ENCODE measurements at places on chromosomes 4 and X.

- DNase-seq, result no peak
Observed at GRCh38 chrX:43313035-43313434, 343.1 kb upstream of the MAOA start.

DNA sequence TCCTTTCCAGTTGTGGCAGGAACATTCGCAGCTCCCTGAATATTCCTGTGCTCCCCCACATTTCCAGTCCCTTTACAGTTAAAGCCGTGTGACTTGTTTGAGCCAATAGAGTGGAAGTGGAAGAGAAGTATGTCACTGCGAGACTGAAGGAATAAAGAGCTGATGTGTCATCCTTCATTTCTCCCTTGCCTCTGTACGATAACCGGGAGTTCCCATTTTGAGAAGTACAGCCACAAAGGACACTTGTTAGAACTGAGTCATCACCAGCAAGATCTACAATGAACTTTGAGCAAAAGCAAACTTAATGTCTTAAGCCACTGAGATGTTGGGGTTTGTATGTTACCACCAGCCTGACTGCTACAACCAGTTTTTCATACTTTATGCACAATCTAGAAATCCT lies 92.3 kb downstream of the SPRY1 start:
- no peak for DNase-seq

DNA sequence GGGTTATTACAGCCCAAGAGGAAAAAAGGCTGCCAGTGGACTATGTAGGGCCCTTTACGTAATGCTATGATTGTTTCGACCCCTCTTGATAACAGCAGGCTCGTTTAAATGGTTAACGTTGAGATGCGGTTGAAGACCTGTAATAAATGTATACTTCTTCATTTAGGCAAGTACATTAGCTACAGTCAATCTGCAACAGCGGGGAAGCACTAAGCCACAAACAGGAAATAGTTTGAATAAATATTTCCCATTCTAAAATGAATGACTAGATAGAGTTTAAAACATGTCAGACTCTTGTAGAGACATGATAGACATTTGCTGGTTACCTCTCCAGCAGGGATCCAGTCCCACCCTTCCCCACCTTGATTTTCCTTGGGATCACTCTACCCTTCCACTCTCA lies 38.1 kb upstream of the STIM2 start:
- DNase-seq, result no peak

- no peak for DNase-seq
Observed at GRCh38 chr4:76801621-76802235, 96.2 kb downstream of the SOWAHB start.

GRCh38 chrX:111098874-111099273 lies 2.9 kb downstream of the PAK3 start:
- DNase-seq, result peak; percentile 64

GRCh38 chrX:107626481-107626880 lies 1.8 kb upstream of the PRPS1 start:
- no peak for DNase-seq

DNA sequence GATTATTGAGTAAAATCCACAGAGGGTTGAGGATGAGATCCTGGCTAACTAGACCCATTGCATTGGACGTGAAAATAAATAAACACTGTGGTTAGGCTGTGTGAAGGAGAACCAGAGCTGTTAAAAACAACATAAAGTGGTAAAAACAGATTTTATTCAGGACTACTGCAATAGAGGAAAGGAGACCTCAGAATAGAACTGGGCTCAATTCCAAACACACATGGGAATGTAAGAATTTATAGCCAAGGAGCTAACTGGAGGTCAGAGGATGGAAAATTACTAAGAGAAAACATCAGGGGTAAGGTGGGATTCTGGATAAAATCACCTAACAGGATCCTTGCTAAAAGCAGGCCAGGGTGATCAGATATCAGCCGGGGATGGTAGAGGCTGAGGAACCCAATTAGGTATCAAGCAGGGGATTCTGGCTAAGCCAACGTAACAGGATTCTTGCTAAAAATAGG lies 112.4 kb downstream of the RNF150 start:
- no peak for DNase-seq

DNA sequence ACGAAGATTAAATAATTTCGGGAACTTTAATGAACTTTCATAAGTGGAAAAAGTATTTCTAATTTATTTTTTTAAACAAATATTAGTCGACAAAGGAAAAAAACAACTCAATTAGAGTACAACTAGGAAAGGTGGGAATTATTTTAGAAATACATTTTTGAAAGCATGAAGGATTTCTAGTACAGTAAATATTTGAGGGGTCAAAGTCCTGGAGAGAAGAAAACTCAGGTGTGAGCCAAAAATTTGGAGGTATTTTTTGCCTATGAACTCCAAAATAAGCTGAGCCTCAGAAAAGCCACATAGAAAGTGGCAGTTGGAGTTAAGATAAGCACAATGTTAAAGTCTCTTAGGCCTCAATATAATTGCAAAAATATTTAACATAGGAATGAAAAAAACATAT lies 2017.3 kb downstream of the C4orf33 start:
- DNase-seq, result no peak

GRCh38 chr4:15771216-15772058 lies 6.7 kb upstream of the CD38 start:
- no peak for DNase-seq

DNA sequence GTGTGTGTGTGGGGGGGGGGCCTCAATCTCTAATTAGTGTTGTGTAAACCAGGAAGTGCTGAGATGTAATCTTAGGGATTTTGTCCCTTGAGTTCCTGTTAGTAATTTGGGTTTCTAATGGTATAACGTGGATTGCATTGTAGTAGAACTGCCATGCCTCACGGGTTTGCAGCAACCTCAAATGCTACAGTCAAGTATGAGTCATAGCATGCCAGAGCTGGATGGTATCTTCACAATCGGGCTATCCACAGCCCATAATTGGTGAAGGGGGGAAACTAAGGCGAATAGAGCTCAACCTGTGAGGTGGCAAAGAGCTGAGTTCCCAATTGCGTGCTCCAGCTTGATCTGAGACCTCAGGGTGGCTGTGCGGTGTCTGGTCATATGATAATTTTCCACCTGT lies 2.2 kb upstream of the FMR1NB start:
- no peak for DNase-seq

DNA sequence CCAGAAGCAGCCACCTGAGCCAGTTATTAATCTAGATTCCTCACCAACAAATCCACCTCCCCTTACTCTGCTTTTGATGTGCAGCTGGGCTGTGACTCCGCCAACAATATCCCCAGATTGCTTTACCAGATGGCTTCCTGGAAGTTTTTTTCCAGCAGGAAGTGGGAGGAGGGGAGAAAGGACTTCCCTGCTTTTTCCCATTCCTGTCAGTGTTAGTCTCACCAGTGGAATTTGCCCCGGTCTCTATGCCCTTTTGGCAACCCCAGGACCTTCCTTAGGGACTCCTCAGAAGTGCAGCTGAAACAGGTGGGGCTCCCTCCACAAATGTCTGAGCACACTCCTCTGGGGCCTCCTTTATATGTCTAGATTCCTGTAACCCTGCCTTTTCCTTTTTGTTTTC lies 465.2 kb upstream of the IGFBP7 start:
- DNase-seq, result no peak

GRCh38 chr4:123562994-123563750 lies 166.6 kb downstream of the SPRY1 start:
- DNase-seq, result no peak

DNA sequence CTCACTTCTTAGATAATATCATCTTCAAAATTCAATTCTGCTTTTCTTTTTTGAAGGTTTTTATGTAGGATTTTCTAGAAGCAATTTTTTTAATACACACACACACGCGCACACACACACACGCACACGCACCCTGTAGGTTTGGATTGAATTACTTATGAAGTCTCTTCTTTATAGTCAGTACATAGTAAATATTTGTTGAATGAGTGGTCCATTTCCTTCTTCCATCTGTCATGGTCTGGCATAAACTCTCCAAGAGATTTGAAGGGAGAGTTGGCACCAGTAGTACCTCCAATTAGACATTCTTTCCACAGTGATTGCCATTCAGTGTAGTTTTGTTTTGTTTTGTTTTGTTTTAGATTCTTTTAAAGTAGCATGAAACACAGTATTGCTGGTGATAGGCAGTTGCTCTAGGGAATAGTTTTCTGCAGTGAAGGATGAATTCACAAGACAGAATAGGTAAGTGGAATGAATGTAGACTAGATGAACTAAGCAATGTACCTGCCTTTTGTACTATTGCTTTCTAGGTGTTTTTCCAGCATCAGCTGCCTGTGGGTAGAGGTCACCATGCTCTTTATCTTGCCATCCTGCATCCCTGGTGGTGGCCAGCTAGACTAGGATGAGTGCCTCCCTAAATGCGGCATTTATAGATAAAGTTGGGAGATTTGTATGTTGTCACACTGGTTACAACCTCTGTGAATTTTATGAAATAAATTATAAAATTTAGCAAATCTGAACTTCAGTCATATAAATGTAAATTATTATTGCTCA lies 20.5 kb downstream of the PDLIM5 start:
- no peak for DNase-seq

DNA sequence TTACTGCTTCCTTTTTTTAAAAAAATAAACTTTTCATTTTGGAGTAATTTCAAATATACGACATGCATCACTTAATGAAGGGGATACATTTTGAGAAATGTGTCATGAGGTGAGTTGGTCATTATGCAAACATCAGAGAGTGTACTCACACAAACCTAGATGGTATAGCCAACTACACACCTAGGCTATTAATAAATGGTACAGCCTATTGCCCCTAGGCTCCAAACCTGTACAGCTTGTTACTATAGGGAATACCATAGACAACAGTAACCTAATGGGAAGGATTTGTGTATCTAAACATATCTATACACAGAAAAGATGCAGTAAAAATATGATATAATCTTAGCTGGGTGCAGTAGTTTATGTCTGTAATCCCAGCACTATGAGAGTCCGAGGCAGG lies 29.1 kb downstream of the SETD7 start:
- DNase-seq, result no peak

DNA sequence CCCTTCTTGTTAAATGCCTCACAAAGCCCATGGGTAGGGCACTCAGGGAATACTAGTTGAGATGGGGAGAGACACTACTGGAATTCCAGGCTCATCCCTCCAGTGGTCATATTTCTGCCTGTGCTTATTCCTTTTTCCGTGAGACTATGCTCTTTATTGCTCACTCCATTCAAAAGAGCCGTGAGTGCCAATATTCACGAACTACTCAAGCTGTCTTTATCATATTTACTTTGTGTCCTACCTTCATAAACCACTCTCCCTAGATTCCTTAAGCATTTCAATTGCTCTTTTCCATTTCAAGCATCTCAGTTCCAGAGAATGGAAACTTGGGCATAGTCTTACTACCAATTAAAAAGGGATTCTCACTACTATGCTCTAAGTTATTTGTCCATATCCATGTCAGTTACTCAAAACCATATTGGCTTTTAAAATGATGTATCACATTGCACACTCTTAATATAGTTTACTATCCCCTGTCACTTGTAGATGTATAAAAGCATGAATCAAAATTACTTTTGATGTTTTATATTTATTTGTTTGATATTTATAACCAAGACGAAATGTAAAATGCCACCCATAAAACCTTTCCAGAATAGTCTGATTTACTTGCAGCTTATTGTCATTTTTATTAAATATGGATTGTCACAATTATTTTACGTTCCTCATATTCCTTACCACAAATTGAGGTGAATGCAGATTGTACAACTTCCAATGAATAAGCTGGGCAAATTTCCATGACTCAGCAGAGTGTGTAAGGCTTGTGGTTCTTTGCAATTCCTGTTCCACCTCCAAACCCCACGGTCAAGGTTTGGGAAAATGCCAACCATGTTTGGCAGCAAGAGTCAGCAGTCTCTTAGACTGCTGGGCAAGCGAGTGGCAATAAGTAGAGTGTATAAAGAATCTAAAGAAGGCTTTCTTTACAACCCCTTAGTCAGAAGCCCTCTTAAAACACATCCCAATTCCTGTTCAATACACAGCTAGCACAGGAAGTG lies 24.4 kb downstream of the ENOX2 start:
- DNase-seq, result no peak

- DNase-seq, result no peak
Observed at GRCh38 chr4:147944670-147945260, 212.9 kb downstream of the ARHGAP10 start.

GRCh38 chr4:176675810-176676209 lies 116.9 kb downstream of the VEGFC start:
- DNase-seq, result no peak

GRCh38 chrX:49838374-49838773 lies 9.3 kb downstream of the PAGE4 start:
- no peak for DNase-seq

DNA sequence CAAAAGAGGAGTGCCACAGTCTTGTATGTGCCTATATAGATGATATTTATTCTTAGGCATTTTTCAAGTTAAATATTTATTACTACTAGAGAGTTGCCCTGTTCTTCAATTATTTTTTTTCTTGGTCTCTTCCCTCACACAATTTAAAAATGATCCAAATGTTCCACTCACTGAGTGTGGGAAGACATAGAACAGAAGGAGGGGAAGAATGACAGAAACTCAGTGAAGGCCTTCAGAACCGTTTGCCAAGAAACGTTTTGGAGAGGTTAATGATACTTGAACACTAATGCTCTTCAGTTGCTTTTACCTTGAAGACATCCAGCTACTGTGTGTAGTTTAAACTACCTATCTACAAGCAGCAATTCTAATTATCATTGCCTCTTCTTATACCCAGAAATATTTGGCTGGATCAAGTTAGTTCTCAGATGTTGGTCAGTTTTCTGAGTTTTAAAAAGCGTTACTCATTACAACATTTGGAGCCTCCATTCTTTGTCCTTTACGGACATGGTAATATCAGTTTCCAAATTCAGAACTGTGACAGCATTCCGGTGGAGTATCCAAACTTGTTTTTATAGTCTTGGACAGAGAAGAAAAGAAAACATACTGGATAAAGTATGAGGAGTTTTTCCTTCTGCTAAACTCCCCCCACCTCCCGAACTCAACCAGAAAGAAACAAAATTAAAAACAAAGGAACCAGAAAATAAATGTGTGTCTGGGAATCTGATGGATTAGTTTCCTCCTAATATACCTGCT lies 389.7 kb downstream of the SPRY1 start:
- DNase-seq, result no peak

DNA sequence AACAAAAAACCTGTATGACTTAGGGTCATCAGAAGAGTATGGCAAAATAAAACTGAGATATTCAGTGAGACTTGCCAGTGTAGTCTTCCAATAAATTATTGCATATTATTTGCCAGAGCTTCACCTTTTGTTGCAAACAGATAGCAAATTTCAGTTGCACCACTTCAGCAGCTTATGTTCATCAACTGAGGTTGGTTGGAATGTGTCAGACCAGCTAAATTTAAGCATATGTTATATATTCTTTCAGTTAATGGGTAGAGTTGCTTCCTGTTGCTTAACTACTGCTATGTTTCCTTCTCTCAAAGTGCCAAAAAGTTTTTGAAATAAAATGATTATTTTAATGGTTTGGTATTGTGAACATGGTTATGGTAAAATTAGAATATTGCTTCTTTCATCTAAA lies 61.5 kb downstream of the GALNT7 start:
- no peak for DNase-seq

GRCh38 chr4:13306356-13306755 lies 177.8 kb downstream of the RAB28 start:
- DNase-seq, result no peak

GRCh38 chrX:42450228-42450627 lies 327.7 kb downstream of the PPP1R2C start:
- DNase-seq, result no peak
